Smooth muscle cell of trachea (primary cell): ENCODE measurements at places on chromosomes 7 and 10. TPM values are rescaled to one million over a fixed set of nuclear protein-coding genes. Genes with fewer than 3 reads are reported as not detected.

GIMAP4 gene
- 2.0 TPM in 1 of 2 replicates, not detected in the other for total RNA-seq

OR2F2 gene
- not detected in 2 replicates for total RNA-seq

LRRN3 gene
- 1.8 and 3.2 TPM in 2 replicates for total RNA-seq

CCDC3 gene
- under 0.01 TPM in 1 of 2 replicates, not detected in the other for total RNA-seq

CHST15 gene
- 0.73 and 12.1 TPM in 2 replicates for total RNA-seq

FAM237B gene
- total RNA-seq = not detected in 2 replicates

PVRIG gene
- 0.17 TPM in 1 of 2 replicates, not detected in the other for total RNA-seq

BMPER gene
- 2.9 and 11.2 TPM in 2 replicates for total RNA-seq

CBX3 gene
- total RNA-seq = 76.1 and 156 TPM in 2 replicates

NAT16 gene
- total RNA-seq = not detected in 2 replicates

SYNPO2L gene
- not detected in 2 replicates for total RNA-seq

SPDYE9 gene
- under 0.01 TPM in 1 of 2 replicates, not detected in the other for total RNA-seq

LIPK gene
- not detected in 2 replicates for total RNA-seq

PTN gene
- total RNA-seq = 35.4 and 36.9 TPM in 2 replicates

CADPS2 gene
- 25.3 and 29.1 TPM in 2 replicates for total RNA-seq

TRDMT1 gene
- total RNA-seq = 5.1 and 9.2 TPM in 2 replicates

LRRC4 gene
- total RNA-seq = 0.29 and 0.33 TPM in 2 replicates

RSBN1L gene
- total RNA-seq = 16.0 and 24.3 TPM in 2 replicates

ETV1 gene
- total RNA-seq = 19.2 and 45.4 TPM in 2 replicates

CPN1 gene
- not detected in 2 replicates for total RNA-seq

RPEL1 gene
- under 0.01 and 0.15 TPM in 2 replicates for total RNA-seq

OR6V1 gene
- not detected in 2 replicates for total RNA-seq

CTTNBP2 gene
- total RNA-seq = 16.4 and 22.3 TPM in 2 replicates

TAC1 gene
- not detected in 2 replicates for total RNA-seq

OPN1SW gene
- not detected in 2 replicates for total RNA-seq

WNT8B gene
- total RNA-seq = not detected in 2 replicates

NUTM2B gene
- total RNA-seq = 0.15 and 1.2 TPM in 2 replicates

SPAM1 gene
- not detected in 2 replicates for total RNA-seq

CDK6 gene
- total RNA-seq = 15.1 and 38.9 TPM in 2 replicates

ACTR3C gene
- under 0.01 and 3.0 TPM in 2 replicates for total RNA-seq

ADIRF gene
- total RNA-seq = 159 and 195 TPM in 2 replicates

TUBAL3 gene
- not detected in 2 replicates for total RNA-seq

HYAL4 gene
- 0.17 and 0.44 TPM in 2 replicates for total RNA-seq

ITPRID1 gene
- total RNA-seq = not detected in 2 replicates

GPR146 gene
- 1.2 and 5.0 TPM in 2 replicates for total RNA-seq

MGAM2 gene
- total RNA-seq = not detected in 2 replicates

TRIM50 gene
- total RNA-seq = not detected in 2 replicates

UBTD1 gene
- total RNA-seq = 17.2 and 36.2 TPM in 2 replicates

LRRTM3 gene
- total RNA-seq = not detected in 2 replicates

HOXA11 gene
- under 0.01 TPM in 1 of 2 replicates, not detected in the other for total RNA-seq

KIAA1549 gene
- 0.44 and 0.99 TPM in 2 replicates for total RNA-seq

TWIST1 gene
- 76.5 and 118 TPM in 2 replicates for total RNA-seq

COPG2 gene
- 35.8 and 38.5 TPM in 2 replicates for total RNA-seq
